T-helper 2 cell (primary cell): ENCODE measurements at places on chromosomes 12 and 14.

- no peak for DNase-seq
Observed at GRCh38 chr12:117679776-117680175, 289.0 kb downstream of the KSR2 start.

DNA sequence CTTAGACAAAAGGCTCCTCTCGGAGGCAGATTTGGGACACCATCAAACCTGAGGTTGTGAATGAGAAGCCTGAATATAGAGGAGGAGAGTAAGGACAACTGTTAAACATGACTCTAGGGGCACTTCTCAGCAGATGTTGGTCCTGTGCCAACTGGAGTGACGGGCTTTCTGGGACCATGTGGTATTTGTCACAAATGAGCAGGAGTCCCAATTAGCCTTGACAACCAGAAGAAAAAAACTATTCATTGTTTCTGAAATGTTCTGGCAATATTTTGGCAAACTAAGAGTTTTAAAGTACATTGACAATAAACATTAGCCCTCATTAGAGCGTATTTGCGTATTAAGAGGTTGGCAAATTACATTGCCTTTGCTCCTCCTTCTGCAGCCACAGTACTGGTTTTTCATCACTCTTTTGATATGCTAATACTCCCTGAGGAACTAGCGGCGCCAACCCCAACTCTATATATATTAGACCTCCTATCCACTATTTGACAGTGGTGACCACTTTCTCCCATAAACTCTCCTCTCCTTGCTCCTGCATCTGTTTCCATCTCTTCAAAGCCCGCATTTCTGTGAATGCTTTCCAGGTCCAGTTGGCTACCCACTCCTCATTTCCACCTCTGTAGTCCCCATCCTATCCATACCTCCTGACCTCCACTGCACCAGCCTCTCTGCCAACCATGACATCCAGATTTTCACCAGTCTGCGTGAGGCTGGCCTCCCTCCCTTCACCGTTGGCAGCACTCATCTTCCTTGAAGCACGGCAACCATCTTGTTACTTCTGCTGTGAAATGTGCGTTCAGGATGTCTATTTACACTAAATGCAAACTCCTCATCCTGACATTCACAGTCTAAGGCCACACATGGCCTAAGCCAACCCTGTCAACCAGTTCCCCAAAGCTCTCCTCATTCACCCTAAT is 100.7 kb downstream of the ZFC3H1 start:
- DNase-seq = no peak

DNA sequence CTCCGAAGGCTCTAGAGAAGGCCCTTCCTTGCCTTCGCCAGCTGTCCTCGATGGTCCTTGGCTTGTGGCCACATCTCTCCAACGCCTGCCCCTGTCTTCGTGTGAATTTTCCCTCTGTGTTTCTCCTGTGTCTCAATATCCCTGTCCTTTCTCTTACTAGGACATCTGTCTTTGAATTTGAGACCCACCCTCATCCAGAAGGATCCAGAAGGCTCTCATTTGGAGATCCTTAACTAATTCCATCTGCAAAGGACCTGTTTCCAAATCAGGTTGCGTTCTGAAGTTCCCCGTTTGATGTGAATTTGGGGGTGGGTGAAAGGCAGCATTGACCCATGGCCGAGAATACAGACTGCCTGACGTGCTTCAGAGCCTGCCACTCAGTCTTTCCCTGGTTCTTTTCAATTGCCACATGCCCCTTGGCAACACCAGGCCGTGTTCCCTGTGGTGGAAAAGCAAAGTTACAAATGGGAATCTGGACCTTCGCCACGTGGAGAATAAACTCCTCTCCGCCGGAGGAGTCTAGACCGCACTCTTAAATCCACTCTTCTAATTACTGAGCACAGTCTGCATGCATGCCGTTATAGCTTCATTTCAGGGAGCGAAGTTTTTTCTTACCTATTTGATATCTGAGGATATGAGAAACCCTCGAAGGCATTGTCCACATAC is 158.8 kb downstream of the TMEM132C start:
- DNase-seq = no peak

DNA sequence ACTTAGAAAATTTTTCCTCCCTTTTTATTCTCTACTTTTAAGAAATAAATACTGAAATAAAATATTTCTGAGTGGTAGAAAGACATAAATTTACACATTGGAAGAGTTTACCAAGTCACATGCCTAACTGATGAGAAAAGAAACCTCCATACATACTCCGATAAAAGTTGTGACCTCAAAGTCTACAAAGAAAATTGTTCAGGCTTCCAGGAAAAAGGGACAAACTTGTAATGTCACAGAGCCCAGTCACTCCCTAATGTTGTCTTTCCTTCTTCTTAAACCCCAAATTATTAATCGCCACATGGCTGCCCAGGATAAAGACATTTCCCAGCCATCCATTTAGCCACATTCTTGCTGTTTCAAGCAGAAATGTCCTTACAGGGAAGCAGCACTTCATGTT is 455.3 kb downstream of the MDGA2 start:
- no peak for DNase-seq

GRCh38 chr14:92670643-92671366 is 77.6 kb downstream of the LGMN start:
- no peak for DNase-seq
